Cerebellar nuclear complex (tissue), 1 donor: ENCODE measurements at places on chromosomes 12 and 14.

- no peak for DNase-seq
Observed at GRCh38 chr14:105500036-105500725, 9.1 kb downstream of the TEDC1 start.

- DNase-seq = no peak
Observed at GRCh38 chr14:90168425-90169105, 87.8 kb upstream of the PSMC1 start.

DNA sequence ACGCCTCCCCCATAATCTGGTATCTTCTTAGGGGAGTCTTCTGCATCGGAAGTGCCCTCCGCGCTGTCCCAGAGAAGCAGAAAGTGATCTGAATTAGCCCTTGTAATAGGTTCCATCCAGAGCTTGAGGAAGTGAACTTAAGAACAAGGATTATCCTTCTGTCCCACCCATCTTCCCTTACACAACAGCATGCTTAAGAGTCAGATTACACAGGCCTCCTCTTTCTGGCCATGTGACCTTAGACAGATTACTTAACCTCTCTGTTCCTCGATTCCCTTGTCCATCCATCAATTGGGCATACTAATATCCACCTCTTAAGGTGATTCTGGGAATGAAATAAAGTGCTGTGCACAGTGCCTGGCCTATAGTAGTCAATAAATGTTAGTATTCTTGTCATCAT lies 11.4 kb downstream of the CABP1 start:
- DNase-seq = no peak

GRCh38 chr12:18277196-18277595 lies 15.9 kb downstream of the PIK3C2G start:
- DNase-seq = no peak

GRCh38 chr12:53073881-53074280 lies 5.3 kb downstream of the SPRYD3 start:
- DNase-seq = no peak

GRCh38 chr12:84813780-84814663 lies 98.6 kb downstream of the SLC6A15 start:
- no peak for DNase-seq

DNA sequence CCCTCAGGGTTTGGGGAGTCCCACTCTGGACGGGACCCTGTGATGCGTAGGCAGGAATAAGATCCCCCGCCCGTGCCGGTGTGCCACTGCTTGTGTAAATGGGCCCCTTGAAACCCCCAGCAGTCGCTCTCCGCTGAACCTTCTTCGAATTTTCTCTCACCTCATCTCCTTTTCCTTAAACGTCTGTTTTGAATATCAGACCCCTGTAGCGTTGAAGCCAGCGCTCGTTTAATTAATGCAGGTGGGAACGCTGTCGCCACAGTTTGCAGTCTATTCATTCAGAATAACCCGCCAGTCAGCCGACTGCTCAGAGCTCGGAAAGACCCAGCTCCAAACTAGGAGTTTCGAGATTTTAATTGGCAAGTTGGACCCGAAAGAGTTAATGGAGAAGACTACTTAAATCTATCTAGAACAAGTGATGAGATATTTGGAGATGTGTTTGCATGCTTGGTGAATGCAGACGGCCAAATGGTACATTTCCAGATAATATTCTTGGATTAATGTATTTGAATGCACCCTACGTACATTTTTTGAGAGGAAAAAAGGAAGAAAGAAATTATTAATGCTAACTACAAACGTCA lies 739 bp upstream of the PPP2R5E start:
- no peak for DNase-seq
